Mucosa of gallbladder (tissue), 1 donor: ENCODE measurements at places on chromosomes 6 and 20. TPM values are rescaled to one million over a fixed set of nuclear protein-coding genes. Genes with fewer than 3 reads are reported as not detected.
A peak's percentile ranks its signal among the peaks of the same experiment; 100 is the strongest.

Gene PTPRT
- total RNA-seq: 45.0 TPM

Gene TMEM244
- not detected for total RNA-seq

GRCh38 chr6:80437801-80438200 lies 331.3 kb downstream of the BCKDHB start:
- DNase-seq: no peak

- no peak for DNase-seq
Measured at GRCh38 chr20:64033981-64034493, 1.9 kb upstream of the C20orf204 start.

DNA sequence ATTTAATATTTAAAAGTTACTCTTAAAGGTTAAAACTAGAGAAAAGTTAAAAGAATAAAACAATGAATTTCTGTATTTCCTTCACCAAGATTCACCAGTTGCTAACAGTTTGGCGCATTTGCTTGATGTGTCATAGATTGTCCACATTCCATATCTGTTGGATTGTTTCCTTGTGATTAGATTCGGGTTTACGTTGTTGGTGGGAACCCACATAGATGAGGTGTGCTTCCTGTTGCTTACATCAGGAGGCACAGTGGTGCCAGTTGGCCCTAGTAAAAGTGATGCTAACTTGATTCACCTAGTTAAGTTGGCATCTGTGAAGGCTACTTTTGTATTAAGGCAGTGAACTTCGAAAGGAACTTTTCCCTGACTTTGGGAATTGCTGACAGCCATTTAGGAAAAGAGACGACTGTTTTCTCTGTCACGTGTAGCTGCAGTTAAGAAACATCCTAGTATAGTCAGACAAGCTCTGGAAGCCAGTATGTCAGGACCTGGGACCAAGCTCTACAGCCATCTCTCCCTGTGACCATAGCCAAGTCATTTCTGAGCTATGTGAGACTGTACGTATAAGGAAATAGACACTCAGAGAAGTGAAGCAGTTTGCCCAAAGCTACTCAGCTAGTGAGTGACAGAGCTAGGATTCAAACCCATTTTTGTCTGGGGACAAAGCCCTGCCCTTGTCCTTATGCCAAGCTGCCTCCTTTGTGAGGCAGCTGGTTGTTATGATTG lies 49.0 kb downstream of the PPARD start:
- no peak for DNase-seq

DNA sequence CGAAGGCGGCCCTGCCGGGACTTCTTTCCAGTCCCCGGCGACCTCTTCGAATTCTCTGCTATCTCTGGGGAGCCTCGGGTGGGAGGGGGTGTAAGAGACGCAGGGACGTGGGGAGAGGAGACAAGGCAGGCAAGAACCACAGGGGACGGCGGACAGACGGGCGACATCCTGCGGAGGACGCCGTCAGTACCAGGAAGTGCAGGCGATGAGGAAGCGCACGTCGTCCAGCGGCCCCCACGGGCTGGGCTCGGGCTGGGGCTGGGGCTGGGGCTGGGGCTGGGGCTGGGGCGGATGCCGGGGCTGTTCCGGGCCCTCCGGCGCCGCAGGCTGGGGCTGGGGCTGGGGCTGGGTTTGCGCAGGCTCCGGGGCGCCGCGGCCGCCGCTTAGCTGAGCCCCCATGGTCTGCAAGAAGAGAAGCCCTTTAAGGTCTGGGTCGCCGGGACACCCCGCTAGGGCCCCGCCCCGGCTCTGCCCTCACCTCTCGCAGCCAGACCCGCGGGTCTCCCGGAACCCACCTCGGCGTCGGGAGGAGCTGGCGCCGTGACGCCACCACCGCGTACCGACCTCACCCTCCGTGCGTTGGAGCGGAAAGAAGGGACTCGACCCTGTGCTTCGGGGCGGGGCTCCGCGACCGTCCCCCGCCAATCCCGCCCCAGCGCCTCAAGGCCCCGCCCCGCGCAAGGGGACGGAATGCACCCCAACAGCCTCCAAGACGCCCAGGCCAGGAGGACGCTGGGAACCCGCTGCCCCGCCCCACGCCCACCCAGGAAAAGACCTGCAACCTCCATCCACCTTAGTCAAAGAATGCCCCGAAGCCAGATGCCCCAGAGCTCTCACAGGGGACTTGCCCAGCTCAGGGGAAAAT lies at the start of gene MMP24OS:
MMP24OS (minus strand) TSS at position 592 of the 865 bp plus-strand sequence; CDS start at position 399, 193 bp downstream.
- peak; percentile 89 for DNase-seq

DNA sequence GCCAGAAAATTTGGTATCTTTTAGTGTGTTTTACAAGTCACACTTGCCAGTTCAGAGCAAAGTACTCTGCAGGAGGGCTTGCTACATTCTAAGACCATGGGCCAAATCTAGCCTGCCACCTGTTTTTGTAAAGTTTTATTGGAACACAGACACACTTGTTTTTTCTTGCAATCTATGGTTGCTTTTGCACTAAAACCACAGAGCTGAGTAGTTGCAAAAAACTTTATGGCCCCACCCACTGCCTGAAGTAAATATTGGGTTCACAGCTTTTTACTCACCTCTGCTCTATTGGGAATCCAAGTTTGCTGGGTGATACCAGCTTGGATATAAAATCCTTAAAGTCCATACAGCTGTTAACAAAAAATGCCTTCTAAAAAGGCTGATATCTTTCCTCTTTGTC lies 109.0 kb downstream of the ZFP64 start:
- no peak for DNase-seq

DNA sequence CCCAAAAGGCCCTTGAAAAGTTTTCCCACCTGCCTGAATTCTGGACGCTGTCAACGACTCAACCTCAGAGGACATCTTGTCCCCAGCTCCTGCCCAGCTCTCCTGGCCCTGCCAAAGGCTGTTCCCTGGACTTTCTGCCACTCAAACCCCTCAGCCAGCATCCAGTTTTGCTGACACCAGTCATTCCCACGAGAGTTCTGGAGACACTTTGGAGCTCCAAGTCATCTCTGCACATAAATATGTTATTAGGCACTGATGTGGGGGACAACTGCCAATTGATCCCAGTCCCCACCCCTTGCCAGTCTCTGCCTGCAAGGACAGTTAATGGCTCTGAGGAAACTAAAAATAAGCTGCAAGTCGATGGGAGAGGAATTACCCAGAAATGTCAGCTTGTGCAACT lies 38.9 kb upstream of the KCNB1 start:
- DNase-seq: no peak

GRCh38 chr6:859936-860335 lies 167.0 kb upstream of the EXOC2 start:
- no peak for DNase-seq

GRCh38 chr6:38543022-38543421 lies 96.7 kb downstream of the BTBD9 start:
- DNase-seq: no peak

DNA sequence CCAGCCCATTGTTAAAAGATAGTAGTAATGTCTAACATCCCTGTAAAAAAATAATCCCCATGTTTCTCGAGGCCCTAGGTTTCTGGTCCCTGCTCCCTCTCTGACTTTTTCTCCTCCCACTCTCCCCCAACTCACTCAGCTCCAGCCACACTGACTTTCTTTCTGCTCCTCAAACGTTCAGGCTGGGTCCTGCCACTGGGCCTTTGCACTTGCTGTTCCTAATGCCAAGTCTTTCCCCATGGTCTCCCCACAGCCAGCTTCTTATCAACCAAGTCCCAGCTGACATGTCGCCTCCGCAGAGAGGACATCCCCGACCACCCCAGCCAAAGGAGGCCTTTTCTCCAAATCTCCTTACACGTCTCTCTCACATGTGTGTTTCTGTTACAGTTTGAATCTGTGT lies 21.8 kb upstream of the PTGIS start:
- DNase-seq: no peak

Gene CDK5RAP1
- 18.7 TPM for total RNA-seq

- DNase-seq: no peak
Measured at GRCh38 chr6:111668410-111668809, 62.7 kb upstream of the TRAF3IP2 start.

- DNase-seq: no peak
Measured at GRCh38 chr6:45710304-45710821, 305.3 kb downstream of the CLIC5 start.

Gene ERVFRD-1
- total RNA-seq: 0.40 TPM

Gene ADA
- total RNA-seq: 5.1 TPM
